ENCODE measurements at places on chromosomes 4 and X. TPM values are rescaled to one million over a fixed set of nuclear protein-coding genes. Genes with fewer than 3 reads are reported as not detected.

DNA sequence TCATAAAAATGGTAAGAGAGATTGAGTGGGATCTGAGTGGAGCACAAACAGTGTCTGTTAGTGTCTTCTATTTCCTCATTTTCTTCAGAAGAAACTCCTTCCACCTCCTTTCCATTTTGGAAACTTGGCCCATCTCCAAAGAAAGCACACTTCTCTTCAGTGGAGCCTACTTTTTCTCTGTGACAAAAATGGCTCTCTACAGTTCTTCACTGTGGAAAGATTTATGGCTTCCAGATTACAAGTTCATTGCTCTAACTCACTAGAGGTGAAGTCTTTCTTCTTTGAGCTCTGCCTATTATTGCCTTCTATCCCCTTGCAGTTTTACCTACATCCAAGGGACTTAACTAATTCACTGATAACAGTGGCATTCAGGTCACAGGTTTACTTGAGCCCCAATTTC, 325.8 kb downstream of the ANTXR2 start:
- no peaks in the 10 kb centered on the region for H3K4me1 ChIP-seq
- no peak overlapping the region for H3K4me3 ChIP-seq
- no peaks in the 10 kb centered on the region for H3K36me3 ChIP-seq
- DNase-seq = no peak

DNA sequence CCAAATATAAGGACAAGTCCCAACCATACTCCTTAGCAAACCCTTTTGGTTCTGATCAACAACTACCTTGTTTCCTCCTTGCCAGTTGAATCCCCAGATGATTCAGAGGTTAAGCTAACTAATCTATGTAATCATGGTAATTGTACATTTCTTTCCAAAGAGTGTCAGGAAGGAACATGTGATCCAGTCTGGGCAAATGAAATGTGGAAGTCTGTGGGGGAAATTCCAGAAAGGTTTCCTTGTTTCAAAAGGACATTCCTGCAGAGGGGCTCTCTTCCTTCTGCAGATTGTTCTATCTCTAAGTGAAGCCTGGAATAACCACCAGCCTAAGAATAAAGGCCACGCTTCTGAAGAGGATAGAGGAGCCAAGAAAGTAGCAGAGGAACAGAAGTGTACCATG, 7.0 kb downstream of the PRSS12 start:
- DNase-seq = no peak
- H3K36me3 ChIP-seq = no peaks in the 10 kb centered on the region
- H3K4me1 ChIP-seq = no peaks in the 10 kb centered on the region
- H3K4me3 ChIP-seq = no peak overlapping the region

Gene ZNF718
- 6.8 TPM for total RNA-seq

DNA sequence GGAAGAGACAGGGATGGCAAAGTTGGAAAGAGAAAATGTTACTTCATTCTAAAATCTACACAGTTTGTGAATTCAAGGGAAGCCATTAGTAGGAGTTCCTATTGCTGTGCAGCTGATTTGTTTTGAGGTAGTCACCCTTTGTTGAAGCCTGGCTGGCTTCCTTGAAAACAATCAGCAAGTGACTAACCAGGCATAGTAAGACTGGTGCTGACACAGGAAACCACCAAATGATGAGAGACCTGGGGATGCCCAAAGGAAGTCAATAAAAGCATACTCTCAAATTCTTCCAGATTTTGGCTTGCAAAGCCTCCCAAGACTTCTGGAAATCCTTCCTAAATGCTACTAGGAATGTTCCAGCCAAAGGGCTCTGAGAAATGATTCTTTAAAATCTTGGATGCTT, 23.9 kb upstream of the PRDM8 start:
- no peak overlapping the region for H3K4me3 ChIP-seq
- H3K27me3 ChIP-seq = no peaks in the 10 kb centered on the region
- H3K4me1 ChIP-seq = peaks cover 19% of the 10 kb centered on the region
- H3K36me3 ChIP-seq = no peaks in the 10 kb centered on the region
- DNase-seq = peak; percentile 84
- peak overlapping the region; percentile 28 for H3K27ac ChIP-seq

DNA sequence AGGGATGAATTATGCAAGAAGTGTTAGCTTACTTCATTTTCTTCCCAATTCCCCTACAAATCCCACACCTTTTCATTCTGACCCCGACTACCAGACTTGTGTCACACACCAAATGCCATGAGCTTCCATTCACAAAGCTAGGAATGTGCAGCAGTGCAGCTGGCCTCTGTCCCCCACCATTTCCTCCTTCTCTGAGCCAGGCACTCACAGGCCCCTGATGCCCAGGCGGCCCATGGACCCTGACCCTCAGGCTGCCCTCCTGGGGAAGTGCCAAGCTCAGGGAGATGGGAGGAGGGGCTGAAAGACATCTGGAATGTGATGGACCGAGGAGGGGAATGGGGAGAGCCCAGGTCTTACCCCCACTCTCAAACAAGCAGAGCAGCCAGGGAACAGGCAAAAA, 67.0 kb upstream of the BCOR start:
- H3K36me3 ChIP-seq = no peaks in the 10 kb centered on the region
- H3K4me3 ChIP-seq = no peak overlapping the region
- no peak for DNase-seq
- no peaks in the 10 kb centered on the region for H3K27me3 ChIP-seq
- H3K27ac ChIP-seq = no peak overlapping the region

GRCh38 chrX:123588723-123589122, 144.1 kb downstream of the THOC2 start:
- no peaks in the 10 kb centered on the region for H3K36me3 ChIP-seq
- no peak for DNase-seq
- no peak overlapping the region for H3K4me3 ChIP-seq
- H3K27me3 ChIP-seq = no peaks in the 10 kb centered on the region
- no peaks in the 10 kb centered on the region for H3K4me1 ChIP-seq
- H3K27ac ChIP-seq = no peak overlapping the region

DNA sequence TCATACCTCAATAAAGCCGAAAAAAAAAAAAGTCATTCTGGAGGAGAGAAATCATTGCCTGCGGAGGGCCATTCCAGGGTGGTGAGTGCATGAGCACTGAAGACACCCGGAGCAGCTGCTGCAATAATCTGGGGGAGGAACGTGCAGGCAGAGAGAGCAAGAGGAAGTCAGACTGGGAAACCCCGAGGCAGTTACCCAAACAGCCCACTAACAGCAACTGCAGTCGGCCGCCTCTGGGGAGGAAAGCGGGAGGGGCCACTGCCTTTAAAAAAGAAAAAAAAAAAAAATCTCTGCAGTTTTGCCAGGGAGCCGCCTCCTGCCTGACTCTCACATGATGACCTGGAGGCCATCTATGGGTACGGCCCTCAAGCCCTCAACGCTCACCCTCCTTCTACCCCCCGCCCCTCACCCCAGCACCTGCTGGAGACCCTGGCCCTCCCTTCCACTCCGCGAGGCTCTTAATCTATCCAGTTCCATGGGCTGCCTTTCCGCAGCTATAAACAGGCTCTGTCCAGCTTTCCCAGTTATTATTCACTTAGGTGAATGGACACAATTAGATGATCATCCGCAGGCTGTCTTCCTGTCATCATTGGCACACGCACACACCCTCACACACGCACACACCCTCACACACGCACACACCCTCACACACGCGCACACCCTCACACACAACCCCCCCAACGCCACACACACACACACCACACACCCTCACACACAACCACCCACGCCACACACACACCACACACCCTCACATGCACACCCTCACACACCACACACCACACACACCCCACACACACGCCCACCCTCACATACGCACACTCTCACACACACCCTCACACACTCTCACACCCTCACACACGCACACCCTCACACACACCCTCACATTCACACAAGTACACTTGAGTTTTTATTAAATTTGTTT, 3.4 kb upstream of the AVPR2 start:
- no peak overlapping the region for H3K4me3 ChIP-seq
- H3K27ac ChIP-seq = no peak overlapping the region
- peaks cover 3% of the 10 kb centered on the region for H3K27me3 ChIP-seq
- DNase-seq = peak; percentile 73
- H3K36me3 ChIP-seq = no peaks in the 10 kb centered on the region
- H3K4me1 ChIP-seq = peaks cover 6% of the 10 kb centered on the region

DNA sequence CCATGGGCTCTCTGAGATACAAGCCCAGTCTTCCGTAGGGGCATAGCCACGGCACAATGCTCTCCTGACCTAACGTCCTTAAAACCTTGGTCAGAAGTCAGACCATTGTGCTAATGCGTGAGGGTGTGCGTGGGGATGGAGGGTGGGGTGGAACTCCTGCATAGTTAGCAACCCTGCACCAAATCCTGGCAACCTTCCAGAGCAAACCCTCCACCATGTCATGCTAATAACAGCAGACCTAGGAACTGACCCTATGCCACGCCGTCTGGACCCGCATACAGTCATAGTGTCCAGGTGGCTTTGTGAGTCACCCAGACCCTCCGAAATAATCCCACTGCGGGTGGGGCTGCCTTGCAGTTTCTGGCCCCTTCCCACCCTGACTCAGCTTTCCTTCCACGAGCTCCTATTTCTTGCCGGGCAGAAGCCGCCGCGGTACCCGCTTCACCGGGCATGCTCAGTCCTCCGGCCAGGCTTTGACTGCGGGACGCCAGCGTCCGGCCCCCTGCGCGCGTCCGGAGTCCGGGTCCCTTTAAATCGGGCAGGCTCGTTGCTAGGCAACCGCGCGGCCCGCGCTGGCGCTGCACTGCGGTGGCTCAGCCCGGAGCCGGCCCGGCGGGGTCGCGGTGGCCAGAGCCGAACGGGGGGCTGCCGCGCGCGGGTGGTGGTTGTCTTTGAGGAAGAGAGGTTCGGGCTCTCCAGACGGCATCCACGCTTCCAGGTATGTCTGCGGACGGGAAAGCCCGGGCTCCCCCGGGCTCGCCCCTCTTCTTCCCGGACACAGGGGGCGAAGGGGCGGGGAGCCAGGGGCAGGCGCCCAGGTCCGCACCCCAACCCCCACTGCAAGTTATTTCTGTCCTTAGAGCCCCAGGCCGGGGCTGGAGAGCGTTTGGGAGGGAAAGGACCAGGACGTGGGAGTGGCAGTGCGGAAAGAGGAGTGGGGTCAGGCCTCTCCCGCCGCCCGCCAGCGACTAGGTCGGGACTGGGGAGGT, at the start of gene CCDC160:
Gene CCDC160, plus strand, starts transcription at position 557 of the 989 bp plus-strand sequence. CDS start 7,619 bp downstream, outside the sequence.
- H3K4me1 ChIP-seq = no peaks in the 10 kb centered on the region
- no peaks in the 10 kb centered on the region for H3K36me3 ChIP-seq
- H3K27me3 ChIP-seq = no peaks in the 10 kb centered on the region
- DNase-seq = peak; percentile 9
- H3K27ac ChIP-seq = no peak within 1 kb of the TSS
- H3K4me3 ChIP-seq = peak within 1 kb of the TSS; percentile 59

GRCh38 chr4:95188701-95189370, 359.9 kb downstream of the UNC5C start:
- no peak overlapping the region for H3K27ac ChIP-seq
- H3K4me3 ChIP-seq = no peak overlapping the region
- no peak for DNase-seq
- peaks cover 3% of the 10 kb centered on the region for H3K27me3 ChIP-seq
- no peaks in the 10 kb centered on the region for H3K4me1 ChIP-seq

- H3K4me3 ChIP-seq = no peak overlapping the region
- H3K27me3 ChIP-seq = no peaks in the 10 kb centered on the region
- H3K36me3 ChIP-seq = no peaks in the 10 kb centered on the region
Observed at GRCh38 chrX:70128071-70128470, 5.2 kb upstream of the IGBP1 start.

- H3K4me3 ChIP-seq = no peak overlapping the region
- H3K27me3 ChIP-seq = no peaks in the 10 kb centered on the region
- no peaks in the 10 kb centered on the region for H3K36me3 ChIP-seq
- H3K4me1 ChIP-seq = no peaks in the 10 kb centered on the region
- no peak for DNase-seq
- no peak overlapping the region for H3K27ac ChIP-seq
Observed at GRCh38 chr4:101825953-101826352, 35.4 kb downstream of the BANK1 start.

Gene THAP9
- 3.3 TPM for total RNA-seq

Gene UGT2B10
- total RNA-seq = not detected

- no peaks in the 10 kb centered on the region for H3K27me3 ChIP-seq
- no peak overlapping the region for H3K4me3 ChIP-seq
- no peak overlapping the region for H3K27ac ChIP-seq
- no peaks in the 10 kb centered on the region for H3K36me3 ChIP-seq
- no peaks in the 10 kb centered on the region for H3K4me1 ChIP-seq
Observed at GRCh38 chr4:14151101-14151500, 523.6 kb upstream of the BOD1L1 start.

Gene F8A3
- total RNA-seq = not detected

Gene GRPR
- total RNA-seq = 3.0 TPM

Gene KIT
- total RNA-seq = 5.3 TPM

DNA sequence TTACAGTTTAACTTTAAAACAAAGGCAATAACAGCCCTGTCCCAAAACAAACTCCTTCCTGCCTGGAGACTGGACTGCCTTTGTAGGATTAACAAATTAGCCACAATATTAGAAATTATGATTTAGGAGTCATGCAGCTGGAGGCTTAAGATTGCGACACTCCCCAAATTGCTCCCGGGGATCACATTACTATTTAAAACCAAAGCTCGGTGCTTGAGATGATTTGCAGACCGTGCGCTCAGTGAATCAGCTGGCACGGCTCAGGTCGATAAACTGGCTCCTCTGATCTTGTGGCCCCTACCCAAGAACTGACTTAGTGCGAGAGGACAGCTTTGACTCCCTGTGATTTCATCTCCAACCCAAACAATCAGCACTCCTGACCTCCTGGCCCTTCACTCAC, 829.3 kb downstream of the NLGN4X start:
- no peak for DNase-seq
- H3K27me3 ChIP-seq = no peaks in the 10 kb centered on the region
- no peak overlapping the region for H3K27ac ChIP-seq
- H3K4me1 ChIP-seq = no peaks in the 10 kb centered on the region

- peaks cover 5% of the 10 kb centered on the region for H3K4me1 ChIP-seq
- DNase-seq = no peak
- H3K36me3 ChIP-seq = peaks cover 7% of the 10 kb centered on the region
Observed at GRCh38 chr4:183658362-183659028, 490 bp downstream of the RWDD4 start.

DNA sequence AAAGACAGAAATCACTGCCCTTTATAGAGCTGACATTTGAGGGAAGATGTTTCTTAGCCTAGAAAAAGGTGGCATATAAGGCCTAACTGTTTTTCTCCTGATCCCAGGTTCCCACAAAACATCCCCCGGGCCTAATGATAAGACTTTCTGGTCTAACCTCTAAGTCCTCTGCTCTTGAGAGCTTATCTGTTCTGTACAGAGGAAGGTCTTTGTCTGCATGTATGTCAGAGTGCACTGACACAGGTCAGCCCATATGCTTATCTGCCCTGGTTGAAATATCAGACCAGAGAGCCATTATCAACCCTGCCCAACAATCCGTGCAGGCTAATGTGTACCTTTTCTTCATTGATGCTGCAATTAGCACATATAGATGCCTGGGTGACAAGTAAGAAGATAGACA, 76.2 kb downstream of the ARHGEF9 start:
- H3K4me3 ChIP-seq = no peak overlapping the region
- H3K27ac ChIP-seq = no peak overlapping the region
- H3K27me3 ChIP-seq = no peaks in the 10 kb centered on the region
- H3K4me1 ChIP-seq = no peaks in the 10 kb centered on the region
- DNase-seq = no peak

Gene STPG2
- total RNA-seq = not detected

GRCh38 chrX:10617999-10618351, 2.4 kb downstream of the MID1 start:
- peak; percentile 49 for DNase-seq
- H3K36me3 ChIP-seq = no peaks in the 10 kb centered on the region

- H3K4me1 ChIP-seq = no peaks in the 10 kb centered on the region
- H3K27ac ChIP-seq = no peak overlapping the region
- H3K36me3 ChIP-seq = no peaks in the 10 kb centered on the region
- DNase-seq = peak; percentile 31
- H3K4me3 ChIP-seq = no peak overlapping the region
- no peaks in the 10 kb centered on the region for H3K27me3 ChIP-seq
Observed at GRCh38 chr4:99390055-99390454, 37.5 kb upstream of the ADH1C start.

- no peaks in the 10 kb centered on the region for H3K36me3 ChIP-seq
- no peaks in the 10 kb centered on the region for H3K4me1 ChIP-seq
- no peak for DNase-seq
- H3K27me3 ChIP-seq = no peaks in the 10 kb centered on the region
Observed at GRCh38 chr4:120207021-120207420, 140.4 kb upstream of the MAD2L1 start.

Data from astrocyte (in vitro differentiated cells and primary cell).